ENCODE measurements at places on chromosomes 6 and 20. TPM values are rescaled to one million over a fixed set of nuclear protein-coding genes. Genes with fewer than 3 reads are reported as not detected.

GRCh38 chr6:162306616-162307015, 420.9 kb downstream of the PRKN start:
- no peak for DNase-seq

GRCh38 chr6:12586721-12587480, 129.7 kb upstream of the PHACTR1 start:
- no peak for DNase-seq

DNA sequence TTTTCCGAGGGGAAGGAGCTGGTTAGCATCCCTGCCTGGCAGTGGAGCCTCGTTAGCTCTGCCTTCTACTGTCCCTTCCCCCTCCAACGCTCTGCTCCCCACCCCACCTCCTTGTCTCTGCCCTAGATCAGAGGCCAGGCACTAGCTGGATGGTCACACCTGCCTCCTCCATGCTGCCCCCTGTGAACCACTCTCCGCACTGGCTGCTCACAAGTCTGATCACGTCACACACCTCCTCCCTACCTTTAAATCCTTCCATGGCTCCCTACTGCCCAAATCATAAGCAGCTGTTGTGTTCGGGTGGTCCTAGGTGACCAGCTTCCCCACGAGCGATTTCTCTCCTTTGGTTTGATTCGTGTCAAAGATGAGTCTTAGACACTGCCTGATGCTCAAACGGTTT, 71.3 kb downstream of the CHMP4B start:
- no peak for DNase-seq

GRCh38 chr6:35049900-35050756, 91.0 kb downstream of the TCP11 start:
- DNase-seq, result no peak

- peak; percentile 80 for DNase-seq
Measured at GRCh38 chr6:2353412-2354137, 108.2 kb upstream of the GMDS start.

DNA sequence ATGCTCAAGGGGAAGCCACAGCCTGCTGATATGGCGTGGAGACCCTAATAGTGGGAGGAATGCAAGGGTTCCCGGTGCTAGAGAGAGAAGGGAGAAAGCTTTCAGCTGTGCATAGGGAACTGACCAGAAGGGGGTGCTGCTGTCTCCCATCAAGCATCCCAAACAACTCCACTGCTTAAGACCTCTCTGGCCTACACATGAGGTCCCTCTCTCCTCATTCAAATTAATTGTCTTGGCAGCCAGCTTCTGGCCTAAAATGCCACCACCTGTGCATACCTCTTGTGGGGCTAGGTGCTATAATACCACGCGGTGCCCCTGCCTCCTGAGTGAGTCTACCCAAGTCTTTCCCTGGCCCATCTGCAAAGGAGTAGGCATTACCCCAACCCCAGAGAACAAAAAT, 14.5 kb downstream of the ADISSP start:
- no peak for DNase-seq

GRCh38 chr6:109447878-109448555, 7.5 kb downstream of the SMPD2 start:
- no peak for DNase-seq

- DNase-seq, result no peak
Measured at GRCh38 chr20:18443886-18444285, 22.9 kb downstream of the DZANK1 start.

- no peak for DNase-seq
Measured at GRCh38 chr6:114170958-114171387, 171.8 kb downstream of the HS3ST5 start.

DNA sequence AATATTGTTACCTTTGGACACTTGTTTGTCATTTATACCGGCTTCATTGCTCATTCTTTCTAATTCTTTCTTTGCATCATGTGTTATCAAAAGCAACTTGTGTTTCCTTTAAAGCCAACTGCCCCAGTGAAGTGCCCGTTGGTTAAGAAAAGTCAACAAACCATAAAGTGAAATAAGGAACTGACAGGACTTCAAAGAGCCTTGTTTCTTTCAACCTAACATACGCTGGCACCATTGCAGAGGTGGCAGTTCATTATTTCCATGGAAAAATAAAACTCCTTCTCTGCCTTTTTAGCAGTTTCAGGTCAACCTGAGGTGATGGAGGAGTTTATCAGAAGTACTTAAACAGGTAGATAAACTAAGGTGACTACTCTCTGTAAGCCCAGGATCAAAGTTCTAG, 28.8 kb downstream of the FERMT1 start:
- DNase-seq, result no peak

- no peak for DNase-seq
Measured at GRCh38 chr6:114740547-114740946, 397.7 kb upstream of the HS3ST5 start.

DNA sequence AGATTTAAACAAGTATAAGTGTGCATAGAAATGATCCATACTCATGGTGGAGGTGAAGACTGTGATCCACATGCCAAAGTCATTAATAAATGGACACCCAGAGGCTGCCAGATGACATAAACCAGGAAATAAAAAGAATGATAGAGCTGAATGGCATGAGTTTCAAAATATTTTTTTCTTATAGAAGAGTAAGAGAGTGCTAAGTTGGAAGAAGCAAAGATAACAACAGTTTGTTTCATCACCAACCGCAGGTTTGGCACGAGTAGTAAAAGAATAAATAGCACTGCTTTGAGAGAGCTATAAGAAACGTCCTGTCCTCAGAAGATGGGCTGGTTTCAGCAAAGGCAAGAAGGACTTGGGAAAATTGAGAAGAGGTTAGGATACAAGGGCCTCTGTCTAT, 246.9 kb downstream of the UBE3D start:
- DNase-seq, result no peak

SEL1L2 gene
- polyA plus RNA-seq, result not detected

SNAP25 gene
- polyA plus RNA-seq, result 8.4 TPM

LBP gene
- 0.10 TPM for polyA plus RNA-seq

CALHM4 gene
- polyA plus RNA-seq, result 1.4 TPM

LY86 gene
- polyA plus RNA-seq, result 1.1 TPM

ERVFRD-1 gene
- polyA plus RNA-seq, result 0.13 TPM

DOK5 gene
- polyA plus RNA-seq, result 9.7 TPM

SMPDL3A gene
- 13.7 TPM for polyA plus RNA-seq
